ENCODE measurements at places on chromosomes 6 and 20. TPM values are rescaled to one million over a fixed set of nuclear protein-coding genes. Genes with fewer than 3 reads are reported as not detected.

TAF11 gene
- 30.0 TPM for polyA plus RNA-seq

RAET1G gene
- polyA plus RNA-seq: not detected

TSPO2 gene
- 0.12 TPM for polyA plus RNA-seq

ID4 gene
- polyA plus RNA-seq: 12.4 TPM

C4B gene
- 46.1 TPM for polyA plus RNA-seq

DNA sequence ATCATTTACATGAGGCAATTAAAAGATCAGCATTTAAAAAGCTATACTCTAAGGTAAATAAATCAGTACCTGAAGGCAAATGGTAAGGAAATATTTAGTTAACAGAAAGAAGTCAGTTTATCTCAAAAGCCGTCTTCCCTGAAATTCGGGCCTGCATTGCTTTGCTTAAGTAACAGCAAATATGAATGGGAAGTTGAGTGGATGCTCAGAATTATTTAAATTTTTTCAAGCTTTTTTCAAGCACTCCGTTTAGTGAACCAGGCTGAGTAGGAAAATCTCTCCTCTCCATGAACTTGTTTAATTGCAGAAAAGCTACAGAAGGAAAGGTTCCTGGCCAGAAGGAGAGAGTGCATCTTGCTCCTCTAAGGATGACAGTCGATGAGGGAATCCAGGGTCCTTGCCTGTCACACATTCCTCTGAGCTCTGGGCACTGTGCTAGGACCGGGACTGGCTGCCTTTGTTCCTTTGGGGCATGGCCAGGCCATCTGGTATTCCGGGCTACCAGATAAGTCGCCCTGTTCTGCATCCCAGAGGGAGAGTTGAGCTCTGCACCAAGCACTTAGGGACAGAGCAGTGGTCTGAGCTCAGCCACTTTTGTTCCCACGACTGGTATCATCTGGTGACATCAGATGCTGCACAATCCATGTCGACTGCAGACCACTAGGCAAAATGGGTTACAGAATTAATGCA is 77.6 kb downstream of the RIN2 start:
- no peak overlapping the region for H3K4me3 ChIP-seq
- H3K36me3 ChIP-seq: no peaks in the 10 kb centered on the region
- H3K27me3 ChIP-seq: no peaks in the 10 kb centered on the region
- no peaks in the 10 kb centered on the region for H3K4me1 ChIP-seq
- no peak overlapping the region for H3K27ac ChIP-seq

DNA sequence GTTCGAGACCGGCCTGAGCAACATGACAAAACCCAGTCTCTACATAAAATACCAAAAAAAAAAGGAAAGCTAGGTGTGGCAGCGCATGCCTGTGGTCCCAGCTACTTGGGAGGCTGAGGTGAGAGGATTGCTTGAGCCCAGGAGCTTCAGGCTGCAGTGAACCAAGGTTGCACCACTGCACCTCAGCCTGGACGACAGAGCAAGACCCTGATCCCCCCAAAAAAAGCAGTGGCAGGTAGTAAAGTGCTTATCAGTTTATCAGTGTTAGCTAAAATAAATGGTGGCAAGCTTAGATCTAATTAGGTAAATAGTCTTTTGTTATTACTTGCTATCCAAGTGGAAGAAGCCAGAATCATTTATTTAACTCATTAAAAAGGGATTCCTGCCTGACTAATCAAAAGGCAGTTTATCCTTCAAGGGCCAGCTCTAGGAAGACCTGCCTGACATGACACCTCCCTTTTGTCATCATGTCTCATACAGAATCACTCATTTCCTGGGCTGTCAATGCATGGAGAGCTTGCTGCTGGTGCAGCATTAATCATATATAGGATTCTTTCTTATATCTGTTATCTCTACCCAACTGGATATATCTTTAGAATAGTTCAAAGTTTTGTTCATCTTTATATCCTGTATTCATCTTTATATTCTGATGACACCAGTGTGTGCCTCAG is 9.6 kb downstream of the DSTN start:
- no peaks in the 10 kb centered on the region for H3K36me3 ChIP-seq
- peaks cover 22% of the 10 kb centered on the region for H3K4me1 ChIP-seq
